ENCODE measurements at places on chromosomes 6 and 20. TPM values are rescaled to one million over a fixed set of nuclear protein-coding genes. Genes with fewer than 3 reads are reported as not detected.

The MYH7B gene
- polyA plus RNA-seq: 1.6 TPM

The GSTA2 gene
- polyA plus RNA-seq: 0.71 TPM

The CLPSL2 gene
- not detected for polyA plus RNA-seq

The SMPDL3A gene
- 13.7 TPM for polyA plus RNA-seq

The RIPPLY2 gene
- polyA plus RNA-seq: not detected

The WRNIP1 gene
- polyA plus RNA-seq: 51.9 TPM

The TFAP2D gene
- not detected for polyA plus RNA-seq

The EPPIN gene
- 0.55 TPM for polyA plus RNA-seq

The PI16 gene
- 0.95 TPM for polyA plus RNA-seq

The ADGRF5 gene
- polyA plus RNA-seq: 25.5 TPM

- no peak for DNase-seq
Measured at GRCh38 chr6:35436071-35436857, 15.9 kb upstream of the FANCE start.

DNA sequence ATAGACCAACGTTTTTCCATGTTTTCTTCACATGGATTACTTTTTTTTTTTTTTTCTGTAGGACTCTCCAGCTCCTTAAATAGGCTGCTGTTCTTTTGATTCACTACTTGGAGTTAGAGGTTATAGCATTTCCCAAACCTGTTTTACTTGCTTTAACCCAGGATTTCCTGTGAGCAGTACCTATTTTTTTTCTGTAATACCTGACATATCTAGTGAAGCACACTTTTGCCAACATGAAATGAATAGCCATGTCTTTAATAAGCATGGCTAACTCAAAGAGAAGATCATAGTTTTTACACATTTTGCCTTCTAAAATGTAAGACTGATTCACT, 137.0 kb downstream of the FOXA2 start:
- DNase-seq: no peak

DNA sequence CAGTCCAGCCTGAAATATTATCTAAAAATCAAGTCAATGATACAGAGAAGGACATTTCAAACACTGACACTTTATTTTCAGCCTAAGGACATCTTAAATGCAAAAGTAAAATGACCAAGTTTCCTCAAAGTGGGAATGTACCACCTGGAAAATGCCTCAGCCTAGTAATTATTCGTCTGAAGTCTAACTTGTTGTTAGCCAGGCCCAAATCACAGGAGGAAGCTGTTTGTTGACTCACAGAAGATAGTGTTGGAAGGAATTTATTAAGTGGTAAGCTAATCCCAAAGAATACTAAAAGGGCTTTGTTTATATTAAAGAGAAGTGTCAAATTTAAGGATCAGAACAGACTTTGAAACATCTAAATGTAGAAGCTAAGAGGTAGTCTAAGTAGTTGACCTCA, 2.5 kb downstream of the PDE7B start:
- no peak for DNase-seq

- DNase-seq: no peak
Measured at GRCh38 chr20:10300582-10301446, 82.2 kb downstream of the SNAP25 start.

DNA sequence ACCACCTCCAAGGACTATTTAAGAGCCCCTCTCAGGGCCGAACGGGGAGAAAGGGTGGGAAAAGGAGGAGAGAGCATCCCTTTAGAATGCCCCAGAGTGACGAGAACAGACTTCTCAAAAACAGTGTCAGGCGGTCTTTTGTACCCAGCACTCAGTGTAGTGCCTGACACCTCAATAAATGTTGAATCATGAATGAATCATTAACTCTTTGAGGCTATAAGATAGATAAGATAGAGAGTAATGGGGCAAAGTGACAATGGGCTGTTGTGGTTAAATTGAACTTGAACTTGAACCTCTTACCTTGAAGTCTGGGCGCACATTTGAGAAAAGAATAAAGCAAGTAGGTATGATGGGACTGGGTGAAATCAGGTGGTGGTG, 7.4 kb downstream of the TCF21 start:
- no peak for DNase-seq

DNA sequence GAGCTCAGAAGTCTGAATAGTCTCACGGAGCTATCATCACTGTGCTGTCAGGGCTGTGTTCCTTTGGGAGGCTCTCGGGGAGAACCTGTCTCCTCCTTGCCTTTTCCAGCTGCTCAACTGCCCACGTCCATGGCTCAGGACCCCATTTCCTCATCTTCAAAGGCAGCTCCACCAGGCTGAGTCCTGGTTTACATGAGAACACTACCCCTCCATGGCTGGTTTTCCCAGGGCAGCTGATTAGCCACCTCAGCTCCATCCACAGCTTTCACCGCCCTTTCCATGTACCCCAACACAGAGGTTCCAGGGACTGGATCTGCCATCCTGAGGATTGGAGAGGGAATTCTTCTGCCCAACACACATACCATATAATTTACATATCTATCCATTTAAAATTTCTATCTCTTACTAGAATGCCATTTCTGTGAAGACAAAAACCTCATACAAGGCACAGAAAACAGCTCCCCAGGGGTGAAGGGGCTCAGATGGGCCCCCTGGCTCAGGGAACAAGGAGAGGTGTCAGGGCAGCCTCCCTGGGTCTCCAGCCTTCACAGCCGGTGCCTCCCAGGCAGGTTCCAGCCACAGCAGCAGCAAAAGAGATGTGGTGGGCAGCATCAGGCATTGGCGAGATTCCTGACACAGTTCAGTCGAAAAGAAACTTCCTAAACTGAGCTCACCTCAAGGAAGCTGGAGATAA, 2.2 kb upstream of the RAET1E start:
- DNase-seq: no peak

DNA sequence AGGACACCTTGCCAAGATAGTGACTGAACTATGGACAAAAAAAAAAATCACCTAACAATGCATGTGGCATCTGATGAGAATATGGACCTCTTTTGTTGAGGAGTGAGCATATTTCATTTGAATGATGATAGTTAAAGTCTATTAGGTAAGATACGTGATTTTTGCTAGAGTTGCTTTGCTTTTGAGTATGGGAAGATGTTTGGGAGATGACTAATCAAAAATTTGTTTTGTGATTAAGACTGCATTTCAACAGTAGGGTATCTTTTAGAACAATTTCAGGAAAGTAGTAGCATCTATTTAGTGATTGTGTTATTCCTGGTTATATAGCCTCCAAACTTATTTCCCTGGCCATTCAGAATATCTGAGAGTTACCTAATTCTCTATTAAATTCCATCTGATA, 878.6 kb upstream of the CITED2 start:
- DNase-seq: no peak

GRCh38 chr6:130851026-130851425, 23.8 kb downstream of the SMLR1 start:
- DNase-seq: no peak

DNA sequence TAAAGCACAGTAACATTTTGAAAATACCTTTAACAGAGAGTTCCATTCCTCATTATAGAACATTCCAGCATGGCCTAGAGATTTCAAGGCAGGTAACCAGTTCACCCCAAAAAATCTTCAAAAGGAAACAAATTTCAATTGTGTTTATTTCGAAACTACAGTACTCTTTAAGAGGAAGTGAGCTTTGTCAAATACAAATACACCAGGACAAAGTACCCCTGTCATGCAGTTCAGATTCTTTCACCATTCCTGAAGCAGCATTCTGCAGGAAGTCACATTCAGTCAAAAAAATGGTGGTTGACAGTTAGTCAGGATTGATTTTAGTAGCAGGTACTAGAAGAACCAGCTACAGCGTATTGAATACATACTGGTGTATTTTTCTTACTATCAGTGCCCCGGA, 89.6 kb upstream of the RIN2 start:
- DNase-seq: no peak

DNA sequence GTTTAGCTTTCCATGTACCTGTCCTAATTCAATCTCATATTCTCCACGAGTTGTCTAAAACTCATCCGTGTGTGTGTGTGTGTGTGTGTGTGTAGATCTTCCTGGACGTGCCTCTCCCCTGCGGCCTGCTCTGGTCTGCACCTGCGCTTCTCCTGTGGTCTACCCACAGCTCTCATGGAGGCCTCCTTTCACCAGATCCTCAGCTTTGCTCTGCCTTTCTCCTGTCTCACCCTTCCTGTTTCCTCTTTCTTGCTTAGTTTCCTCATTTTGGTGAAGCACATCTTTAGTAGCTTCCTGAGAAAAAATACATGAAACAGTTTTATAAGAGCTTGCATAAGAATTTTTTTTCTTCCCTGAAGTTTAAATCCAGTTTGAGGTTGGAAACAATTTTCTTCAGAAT, 18.1 kb downstream of the SLX4IP start:
- no peak for DNase-seq

- DNase-seq: no peak
Measured at GRCh38 chr6:53918854-53919510, 124.2 kb downstream of the LRRC1 start.

DNA sequence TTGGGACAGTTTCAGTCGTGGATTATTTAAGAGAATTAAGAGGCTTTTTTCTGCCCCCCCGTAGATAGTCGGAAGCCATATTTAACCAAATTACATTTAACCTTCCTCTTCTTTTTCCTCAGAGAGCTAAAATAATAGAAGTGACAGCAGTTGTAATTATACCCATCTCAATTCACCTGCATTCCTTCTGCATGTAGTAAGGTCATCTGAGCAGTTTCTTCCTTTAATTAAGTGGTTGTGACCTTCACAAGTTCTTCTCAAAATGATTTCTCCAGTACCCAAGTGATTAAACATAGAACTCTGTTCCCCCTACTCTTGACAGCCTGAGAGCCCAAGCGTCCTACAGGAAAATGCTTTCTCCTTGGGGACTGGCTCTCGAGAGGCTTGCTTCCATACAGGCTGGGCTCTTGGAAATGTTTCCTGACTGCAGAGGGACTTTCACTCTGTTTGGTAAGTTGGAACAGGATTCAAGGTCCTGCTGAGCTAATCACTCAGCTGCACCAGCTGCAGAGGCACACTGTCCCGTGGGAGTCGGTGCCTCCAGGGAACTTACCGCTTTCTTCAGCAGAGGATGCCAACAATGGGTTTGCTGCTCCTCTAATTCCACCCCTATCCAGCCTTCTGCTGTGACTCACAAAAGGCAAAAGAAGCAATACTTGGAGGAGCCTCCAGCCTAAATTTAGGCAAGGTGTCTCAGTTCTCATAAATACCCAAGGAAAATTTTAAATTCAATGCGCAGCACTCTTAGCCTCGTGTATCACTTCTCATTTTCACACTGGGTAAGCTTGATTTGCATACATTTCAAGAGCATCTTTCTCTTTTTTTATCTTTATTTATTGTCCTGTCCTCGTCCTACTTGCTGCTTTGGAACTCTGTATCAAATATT, 414.9 kb downstream of the KIF16B start:
- no peak for DNase-seq

DNA sequence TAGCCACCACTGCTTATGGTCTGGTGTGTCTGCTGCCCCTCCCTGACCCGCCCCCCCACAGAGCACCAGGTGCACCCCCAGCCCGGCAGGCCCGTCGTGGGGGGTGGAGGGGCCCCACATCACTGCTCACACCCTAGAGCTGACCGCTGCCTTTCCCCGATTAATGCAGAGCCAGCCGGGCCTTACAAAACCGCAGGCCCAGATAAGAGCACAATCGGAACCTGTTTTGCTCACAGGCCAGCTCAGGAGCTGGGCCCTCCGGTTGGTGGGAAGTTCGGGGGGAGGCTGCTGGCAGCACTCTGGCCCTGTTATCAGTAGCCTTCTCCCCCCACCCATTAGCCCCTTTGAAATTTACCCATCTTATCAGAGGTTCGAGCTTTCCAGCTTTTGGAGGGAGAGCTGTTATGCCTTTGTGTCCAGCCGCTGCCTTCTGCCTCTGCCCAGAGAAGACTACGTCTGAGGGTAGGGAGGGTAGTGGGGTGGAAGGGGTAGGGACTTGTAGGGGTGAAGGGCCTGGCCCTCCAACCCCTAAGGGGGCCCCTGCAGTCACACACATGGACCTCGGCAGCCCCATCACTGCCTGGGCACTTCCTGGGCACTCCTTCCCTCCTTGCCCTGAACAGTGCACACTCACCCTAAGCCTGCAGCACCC, 6.9 kb upstream of the SPDEF start:
- DNase-seq: no peak

DNA sequence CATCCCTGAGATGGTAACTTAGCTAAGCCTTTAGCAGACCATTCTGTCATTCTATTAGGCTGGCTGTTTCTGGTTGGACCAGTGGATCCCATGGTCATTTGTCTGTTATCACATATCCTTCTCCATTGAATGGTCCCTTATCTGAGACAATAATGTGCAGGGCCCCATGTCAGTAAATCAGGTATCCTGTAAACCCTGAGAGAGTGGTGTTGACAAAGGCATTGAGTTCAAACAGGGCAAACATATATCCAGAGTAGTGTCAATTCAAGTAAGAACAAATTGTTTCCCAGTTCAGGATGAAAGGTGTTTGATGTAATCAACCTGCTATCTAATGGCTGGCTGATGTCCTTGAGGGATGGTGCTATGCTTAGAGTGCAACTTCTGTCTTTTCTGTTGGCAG, 126.2 kb downstream of the LINC00237 start:
- no peak for DNase-seq

GRCh38 chr6:1216488-1216974, 95.4 kb upstream of the FOXQ1 start:
- DNase-seq: no peak

GRCh38 chr6:156846845-156847599, 69.8 kb downstream of the ARID1B start:
- DNase-seq: no peak

All from left kidney (tissue), 8 donors.